ENCODE measurements at places on chromosomes 13 and 19.

- DNase-seq, result no peak
Measured at GRCh38 chr13:75633285-75633684, 2.8 kb upstream of the LMO7 start.

- no peak for DNase-seq
Measured at GRCh38 chr13:101845245-101846020, 393.0 kb downstream of the ITGBL1 start.

- DNase-seq, result no peak
Measured at GRCh38 chr19:3469638-3470499, 10.5 kb downstream of the SMIM24 start.

DNA sequence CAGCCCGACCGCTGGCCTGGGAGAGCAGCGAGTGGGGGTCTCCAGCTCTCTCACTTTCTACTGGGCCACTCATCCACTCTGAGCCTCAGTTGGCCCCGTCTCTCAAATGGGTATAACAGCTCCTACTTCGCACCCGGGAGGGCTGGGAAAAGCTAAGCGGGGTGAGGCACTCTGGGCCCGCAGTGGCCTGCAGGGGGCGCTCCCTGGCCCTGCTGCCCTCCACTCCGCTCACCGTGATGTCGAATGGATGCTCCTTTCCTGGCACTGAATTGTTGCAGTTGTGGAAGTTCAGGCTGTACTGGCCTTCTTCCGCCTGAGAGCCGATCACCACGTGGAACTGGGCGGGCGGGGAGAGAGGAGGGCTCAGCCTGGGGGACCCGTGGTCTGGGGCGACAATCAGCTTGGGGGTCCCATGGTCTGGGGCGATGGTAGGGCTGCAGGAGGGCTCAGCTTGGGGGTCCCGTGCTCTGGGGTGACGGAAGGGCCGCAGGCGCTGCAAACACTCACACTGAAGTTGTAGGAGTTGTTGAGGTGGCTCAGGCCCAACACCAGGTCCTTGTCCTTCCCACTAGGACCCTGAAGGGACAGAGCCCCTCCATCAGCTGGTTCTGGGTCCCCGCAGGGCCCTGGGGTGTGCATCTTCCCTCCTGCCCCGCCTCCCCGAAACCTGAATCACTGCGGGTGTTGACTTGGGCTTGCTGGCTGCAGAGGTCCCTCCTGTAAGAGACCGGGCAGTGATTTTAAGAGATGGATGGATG lies 3.9 kb downstream of the GPR108 start:
- DNase-seq, result no peak

DNA sequence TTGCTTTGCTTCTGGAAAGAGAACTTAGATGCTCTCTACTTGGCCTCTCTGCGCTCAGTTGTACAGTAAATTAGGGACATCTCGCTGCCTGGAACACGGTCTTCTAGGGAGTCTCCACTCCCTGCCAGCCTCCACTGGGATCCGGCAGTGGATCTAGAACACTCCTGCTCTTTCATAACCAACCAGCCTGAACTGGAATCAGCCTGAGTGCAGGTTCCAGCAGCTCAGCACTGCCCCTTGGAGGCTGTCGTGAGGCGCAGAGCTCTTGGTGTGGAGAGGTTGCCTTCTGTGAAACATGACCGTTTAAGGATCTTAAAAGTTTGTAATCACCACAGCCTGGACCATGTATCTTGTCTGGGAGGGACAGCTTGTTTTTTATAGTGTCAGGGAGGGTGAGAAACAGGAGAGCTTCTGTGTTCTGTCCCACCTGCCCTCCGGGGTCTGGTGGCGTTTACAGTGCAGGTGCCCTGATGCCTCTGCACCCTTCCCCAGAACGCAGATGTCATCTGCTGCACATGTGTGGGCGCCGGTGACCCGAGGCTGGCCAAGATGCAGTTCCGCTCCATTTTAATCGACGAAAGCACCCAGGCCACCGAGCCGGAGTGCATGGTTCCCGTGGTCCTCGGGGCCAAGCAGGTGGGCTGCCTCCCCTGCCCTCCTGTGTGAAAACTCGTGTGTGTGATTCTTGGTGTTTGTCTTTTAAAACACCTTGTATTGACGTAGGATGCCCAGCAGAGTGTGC lies 24.8 kb downstream of the UPF1 start:
- no peak for DNase-seq

DNA sequence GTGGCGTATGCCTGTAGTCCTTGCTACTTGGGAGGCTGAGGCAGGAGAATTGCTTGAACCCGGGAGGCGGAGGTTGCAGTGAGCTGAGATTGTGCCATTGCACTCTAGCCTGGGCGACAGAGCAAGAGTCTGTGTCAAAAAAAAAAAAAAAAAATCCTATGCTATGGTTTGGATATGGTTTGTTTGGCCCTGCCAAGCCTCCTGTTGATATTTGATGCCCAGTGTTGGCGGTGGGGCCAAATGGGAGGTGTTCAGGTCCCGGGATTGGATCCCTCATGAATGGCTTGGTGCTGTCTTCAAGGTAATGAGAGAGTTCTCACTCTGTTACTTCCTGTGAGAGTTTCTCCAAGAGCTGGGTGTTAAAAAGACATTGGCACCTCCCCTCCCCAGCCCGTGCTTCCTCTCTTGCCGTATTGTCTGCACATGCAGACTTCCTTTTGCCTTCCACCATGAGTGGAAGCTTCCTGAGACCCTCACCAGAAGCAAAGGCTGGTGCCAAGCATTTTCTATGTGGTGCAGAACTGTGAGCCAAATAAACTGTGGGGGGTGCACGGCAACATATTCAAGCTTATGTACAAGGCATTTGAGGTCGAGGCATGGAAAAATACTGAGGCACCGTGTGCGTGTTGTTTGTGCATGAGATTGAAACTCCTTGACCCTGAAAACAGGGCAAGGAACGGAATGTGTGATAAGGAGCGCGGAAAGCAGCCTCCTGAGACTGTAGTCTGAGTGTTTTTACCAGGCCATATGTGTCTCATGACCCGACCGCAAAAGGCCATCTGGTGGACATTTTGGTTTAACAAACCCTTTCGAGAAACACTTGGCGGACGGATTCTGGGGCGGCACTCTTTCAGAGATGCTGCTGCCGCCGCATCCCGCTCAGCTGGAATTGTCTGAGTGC lies 7.3 kb downstream of the SIGLEC9 start:
- peak; percentile 57 for DNase-seq

DNA sequence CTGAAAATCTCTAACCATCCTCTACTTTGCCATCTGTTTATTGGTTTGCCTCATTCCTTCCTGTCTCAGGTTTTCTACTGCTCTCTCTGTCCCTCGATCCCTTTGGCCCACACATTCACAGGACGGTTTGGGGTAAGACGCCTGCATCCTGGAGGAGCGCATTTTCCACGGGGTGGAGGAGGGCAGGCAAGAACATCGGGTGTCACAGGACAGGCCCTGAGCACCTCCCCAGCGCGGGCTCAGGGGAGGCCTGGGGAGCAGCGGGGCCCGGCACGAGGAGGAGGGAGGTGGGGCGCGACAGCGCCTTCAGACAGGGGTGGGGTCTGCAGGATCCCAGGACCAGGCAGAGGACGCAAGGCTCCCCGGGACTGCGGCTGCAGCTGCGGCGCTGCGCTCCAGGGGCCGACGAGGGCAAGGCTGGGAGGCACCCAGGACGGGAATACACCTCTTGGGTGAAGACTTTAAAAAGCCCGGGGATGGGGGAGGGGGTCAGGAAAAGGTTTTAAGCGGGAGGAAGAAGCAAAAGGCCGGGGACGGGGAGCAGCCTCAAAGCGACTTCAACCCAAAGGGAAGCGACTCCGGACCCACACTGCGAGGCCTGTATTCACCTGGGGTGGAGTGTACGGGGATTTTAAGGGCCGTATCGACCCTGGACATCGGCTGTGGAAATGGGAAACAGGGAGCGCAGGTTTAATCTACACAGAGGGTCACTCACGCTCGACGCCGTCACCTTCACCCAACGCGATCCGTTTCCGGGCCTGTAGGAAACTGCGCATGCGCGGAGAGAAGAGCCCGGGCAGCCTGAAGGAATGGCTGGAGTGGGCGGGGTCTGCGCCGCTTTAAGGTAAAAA lies at the start of gene ZNF415:
Gene ZNF415, minus strand, starts transcription at position 770 of the 851 bp plus-strand sequence. CDS start 10,234 bp downstream, outside the sequence.
- DNase-seq, result peak; percentile 67

- DNase-seq, result no peak
Measured at GRCh38 chr13:47999973-48000372, 1.1 kb downstream of the SUCLA2 start.

DNA sequence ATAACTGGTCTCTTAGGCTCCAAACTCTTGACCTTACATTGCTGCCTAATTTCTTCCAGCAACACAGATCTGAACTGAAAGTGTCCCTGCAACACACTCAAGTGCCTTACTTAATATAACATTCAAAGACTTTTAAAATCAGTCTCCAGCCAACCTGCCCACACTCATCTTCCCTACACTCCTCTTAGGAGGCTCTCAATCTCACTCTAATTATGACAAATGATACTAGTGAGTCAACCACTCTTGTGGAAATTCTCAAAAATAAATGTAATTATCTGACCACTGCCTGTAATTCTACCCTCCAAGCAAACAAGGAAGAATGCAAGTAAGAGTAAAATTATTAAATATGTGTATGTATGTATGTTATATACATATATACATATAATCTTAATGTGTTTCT lies 348.1 kb upstream of the MIR17HG start:
- DNase-seq, result no peak

DNA sequence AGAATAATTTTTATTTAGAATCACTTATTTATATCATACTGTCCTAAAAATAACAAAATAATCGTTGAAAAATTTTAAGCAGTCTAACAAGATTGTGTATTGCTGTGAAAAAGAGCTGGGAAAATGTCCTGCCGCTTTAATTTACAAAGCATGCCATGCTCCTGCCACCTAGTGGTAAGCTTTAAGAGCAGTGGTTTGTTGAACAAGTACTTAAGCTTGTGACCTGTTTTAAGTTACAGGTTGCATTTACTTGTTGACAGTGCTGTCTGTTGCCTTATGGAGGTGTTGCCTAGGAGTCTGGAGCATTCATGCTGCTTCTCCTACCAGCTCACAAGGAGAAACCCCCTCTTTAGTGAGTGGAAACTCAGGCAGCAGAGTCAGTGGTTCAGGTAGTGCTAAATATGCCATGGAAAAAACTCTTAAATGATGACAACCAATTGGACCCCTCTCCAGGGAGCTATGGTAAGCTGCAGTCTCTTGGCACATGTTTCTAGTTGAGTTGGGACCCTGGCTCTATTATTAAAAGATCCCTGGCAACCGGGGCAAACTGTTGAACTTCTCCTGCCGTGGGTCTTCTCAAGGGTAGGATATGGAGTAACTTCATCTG lies 68.4 kb downstream of the SPATA13 start:
- peak; percentile 60 for DNase-seq

DNA sequence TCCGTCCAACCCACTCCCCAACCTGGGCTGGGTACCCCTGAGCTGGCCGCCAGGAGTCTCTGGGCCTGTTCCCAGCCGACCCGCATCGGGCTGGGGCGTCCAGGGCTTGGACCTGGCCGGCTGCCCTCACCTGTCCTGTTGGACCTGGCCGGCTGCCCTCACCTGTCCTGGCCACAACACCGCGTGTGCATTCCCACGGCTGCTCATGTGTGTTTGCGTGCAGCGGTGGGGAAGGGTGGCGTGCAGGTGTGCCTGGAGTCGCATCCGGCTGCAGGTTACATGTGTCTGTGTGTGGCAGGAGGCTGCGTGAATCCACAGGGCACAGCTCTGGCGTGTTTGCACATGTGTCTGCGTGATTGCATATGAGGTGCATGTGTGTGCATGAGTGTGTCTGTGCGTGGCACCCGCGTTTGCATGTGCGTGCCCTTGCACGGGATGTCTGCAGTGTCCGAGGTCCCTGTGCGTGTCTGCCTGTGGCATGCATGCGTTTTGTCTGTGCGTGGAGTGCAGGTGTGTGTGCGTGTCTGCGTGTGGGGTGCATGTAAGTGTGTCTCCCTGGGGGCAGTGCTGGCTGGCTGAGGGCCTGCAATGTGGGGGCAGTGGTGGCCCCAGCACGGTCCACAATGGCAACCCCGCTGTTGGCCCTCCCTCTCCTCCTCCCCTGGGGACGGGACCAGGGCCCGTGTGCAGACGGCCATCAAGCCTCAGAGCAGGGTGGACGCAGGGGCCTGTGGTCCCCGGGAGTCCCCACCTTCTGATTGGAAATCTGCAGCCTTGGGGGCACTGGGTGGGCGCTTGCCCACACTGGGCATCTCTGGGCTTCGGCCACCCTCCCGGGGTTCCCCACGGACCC lies 3.4 kb downstream of the EFNA2 start:
- DNase-seq, result no peak

- peak; percentile 88 for DNase-seq
Measured at GRCh38 chr19:48513289-48514122, 1.9 kb upstream of the LMTK3 start.

- no peak for DNase-seq
Measured at GRCh38 chr13:72960541-72960940, 98.3 kb upstream of the KLF5 start.

- no peak for DNase-seq
Measured at GRCh38 chr13:84497613-84498012, 615.3 kb upstream of the SLITRK1 start.

- no peak for DNase-seq
Measured at GRCh38 chr19:13813147-13813546, 17.9 kb downstream of the ZSWIM4 start.

DNA sequence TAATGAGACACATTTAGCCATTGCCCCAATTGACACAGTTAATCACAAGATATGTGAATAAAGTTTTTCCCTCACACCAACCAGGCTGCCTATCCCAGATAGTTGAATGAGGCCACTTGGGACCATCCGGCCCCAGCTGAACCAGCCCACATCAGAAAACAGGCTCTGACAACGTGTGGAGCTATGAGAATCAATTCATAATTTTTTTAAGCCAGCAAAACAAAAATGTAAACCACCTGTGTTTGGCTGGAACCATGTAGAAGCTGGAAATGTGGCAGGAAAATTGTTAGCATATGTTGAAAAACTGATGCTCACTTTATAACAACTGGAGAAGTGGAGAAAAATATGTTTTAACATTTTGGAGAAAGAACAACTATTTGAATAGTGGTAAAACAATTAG lies 1161.3 kb downstream of the SLITRK1 start:
- no peak for DNase-seq

GRCh38 chr19:16898361-16899015 lies 9.7 kb downstream of the F2RL3 start:
- DNase-seq, result no peak

DNA sequence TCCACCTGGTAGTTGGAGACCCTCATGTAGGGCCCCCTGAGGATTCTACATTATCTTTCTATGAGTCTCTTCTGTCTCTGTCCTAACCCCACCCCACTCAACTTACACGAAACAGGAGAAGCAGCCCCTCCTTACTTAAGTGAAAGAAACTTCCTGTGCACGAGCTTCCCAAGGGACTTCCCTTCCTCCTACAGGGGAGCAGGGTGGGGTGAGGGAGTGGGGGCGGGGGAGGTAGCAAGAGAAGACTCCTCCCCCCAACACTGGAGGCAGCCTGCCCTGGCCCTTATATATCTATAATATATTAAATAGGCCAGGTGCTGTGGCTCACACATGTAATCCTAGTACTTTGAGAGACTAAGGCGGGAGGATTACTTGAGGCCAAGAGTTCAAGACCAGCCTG lies 5.5 kb upstream of the PDE4C start:
- DNase-seq, result no peak

- no peak for DNase-seq
Measured at GRCh38 chr13:40377783-40378182, 288.7 kb downstream of the FOXO1 start.

- no peak for DNase-seq
Measured at GRCh38 chr13:52884429-52885010, 36.1 kb upstream of the PCDH8 start.

- no peak for DNase-seq
Measured at GRCh38 chr13:79722885-79723445, 242.0 kb downstream of the NDFIP2 start.

- DNase-seq, result no peak
Measured at GRCh38 chr19:3374369-3375112, 8.2 kb downstream of the NFIC start.

Data from GM13976 (cell line).